Stimulated activated naive B cell treated with anti-CD40 and anti-IgM and Interleukin-4, amounts not matched to agents 10 μg/mL and 1 μg/mL and 100 μg/mL, for 72 hours (primary cell): ENCODE measurements at places on chromosomes 12 and 14.
A peak's percentile ranks its signal among the peaks of the same experiment; 100 is the strongest.

GRCh38 chr12:92968176-92968813 lies 39.2 kb upstream of the EEA1 start:
- no peak for DNase-seq

GRCh38 chr14:89365061-89365801 lies 51.8 kb downstream of the FOXN3 start:
- peak; percentile 67 for DNase-seq

DNA sequence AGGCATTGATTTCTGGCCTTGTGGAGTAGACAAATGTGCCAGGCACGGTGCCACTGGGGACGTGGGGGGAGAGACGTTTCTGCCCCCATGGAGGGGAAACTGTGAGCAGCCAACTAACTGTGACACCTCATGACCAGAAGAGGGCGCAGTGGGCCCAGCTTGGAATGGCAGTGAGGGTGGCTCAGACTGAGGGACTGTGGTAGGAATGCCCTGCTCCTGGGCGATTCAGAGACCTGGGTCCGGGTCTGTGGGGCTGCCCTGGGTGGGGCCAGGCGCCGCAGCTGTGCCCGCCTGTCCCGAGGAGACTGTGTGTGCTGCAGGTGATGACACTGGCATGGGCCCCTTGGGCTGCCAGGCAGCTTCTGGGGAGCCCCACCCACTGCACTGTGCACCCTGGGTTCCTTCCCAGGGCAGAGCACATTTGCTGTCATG lies 60.6 kb downstream of the SLC25A47 start:
- peak; percentile 29 for DNase-seq

GRCh38 chr14:49424436-49425331 lies 161.5 kb downstream of the RPS29 start:
- no peak for DNase-seq
